ENCODE measurements at places on chromosomes 4 and X.

DNA sequence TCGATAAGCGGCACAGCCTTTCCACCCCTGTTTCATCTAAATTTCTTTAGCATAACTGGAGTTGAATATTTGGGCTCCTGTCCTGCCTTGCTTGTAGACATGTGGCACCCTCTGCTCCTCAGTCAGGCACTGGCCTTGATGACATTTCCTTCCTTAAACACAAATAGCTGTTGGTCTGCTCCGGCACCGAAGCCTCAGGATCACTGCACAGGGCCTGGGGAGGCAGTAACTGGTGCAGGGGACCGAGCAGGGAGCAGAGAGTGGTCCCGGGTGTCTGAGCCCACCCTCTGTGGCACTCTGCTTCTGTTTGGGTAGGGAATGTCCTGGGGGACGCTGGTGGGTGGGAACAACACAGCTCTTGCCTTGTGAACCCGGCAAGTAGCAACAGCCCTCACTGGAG is 13.6 kb downstream of the RGS12 start:
- no peak for DNase-seq

DNA sequence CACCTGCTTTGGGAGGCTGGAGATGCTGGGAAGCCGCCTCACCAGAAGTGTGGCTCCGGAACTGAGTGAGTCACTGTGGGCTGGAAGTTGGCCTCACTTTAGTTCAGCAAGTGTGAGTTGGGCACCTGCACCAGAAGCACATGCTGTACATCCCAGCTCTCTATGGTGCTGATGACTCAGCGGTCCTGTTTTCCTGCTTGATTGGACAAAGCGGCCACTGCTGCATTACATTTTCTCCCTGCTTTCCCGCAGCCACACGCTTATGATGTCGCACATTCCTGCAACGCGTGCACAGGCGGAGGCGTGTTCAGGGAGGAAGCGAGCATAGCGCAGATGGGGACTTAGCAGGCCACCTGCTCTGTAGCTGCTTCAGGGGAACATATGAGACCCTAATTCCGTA is 26.7 kb upstream of the CLDN34 start:
- peak; percentile 45 for DNase-seq

DNA sequence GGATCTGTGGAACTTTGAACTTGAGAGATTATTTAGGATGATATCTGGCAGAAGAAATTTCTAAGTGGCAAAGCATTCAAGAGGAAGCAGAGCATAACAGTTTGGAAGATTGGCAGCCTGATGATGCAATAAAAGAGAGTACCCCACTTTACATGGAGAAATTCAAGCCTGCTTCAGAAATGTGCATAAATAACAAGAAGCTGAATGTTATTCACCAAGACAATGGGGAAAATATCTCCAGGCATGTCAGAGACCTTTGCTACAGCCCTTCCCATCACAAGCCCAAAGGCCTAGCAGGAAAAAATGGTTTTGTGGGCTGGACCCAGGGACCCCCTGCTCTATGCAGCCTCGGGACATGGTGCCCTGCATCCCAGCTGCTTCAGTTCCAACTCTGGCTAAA is 420.8 kb downstream of the DTHD1 start:
- no peak for DNase-seq

DNA sequence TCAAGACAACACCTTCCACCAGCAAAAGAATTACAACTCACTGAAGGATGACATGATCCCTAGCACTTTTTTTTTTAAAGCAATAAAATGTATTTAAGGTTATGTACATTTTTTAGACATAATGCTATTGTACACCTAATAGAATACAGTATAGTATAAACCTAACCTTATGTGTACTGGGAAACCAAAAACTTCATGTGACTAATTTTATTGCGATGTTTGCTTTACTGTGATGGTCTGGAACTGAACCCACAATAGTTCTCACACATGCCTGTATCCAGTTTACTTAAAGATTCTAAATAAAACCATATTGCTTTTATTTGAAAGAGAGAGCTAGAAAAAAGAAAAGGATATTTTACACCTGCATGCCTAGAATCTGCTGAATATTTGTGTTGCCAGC is 4.4 kb upstream of the STS start:
- DNase-seq = no peak

DNA sequence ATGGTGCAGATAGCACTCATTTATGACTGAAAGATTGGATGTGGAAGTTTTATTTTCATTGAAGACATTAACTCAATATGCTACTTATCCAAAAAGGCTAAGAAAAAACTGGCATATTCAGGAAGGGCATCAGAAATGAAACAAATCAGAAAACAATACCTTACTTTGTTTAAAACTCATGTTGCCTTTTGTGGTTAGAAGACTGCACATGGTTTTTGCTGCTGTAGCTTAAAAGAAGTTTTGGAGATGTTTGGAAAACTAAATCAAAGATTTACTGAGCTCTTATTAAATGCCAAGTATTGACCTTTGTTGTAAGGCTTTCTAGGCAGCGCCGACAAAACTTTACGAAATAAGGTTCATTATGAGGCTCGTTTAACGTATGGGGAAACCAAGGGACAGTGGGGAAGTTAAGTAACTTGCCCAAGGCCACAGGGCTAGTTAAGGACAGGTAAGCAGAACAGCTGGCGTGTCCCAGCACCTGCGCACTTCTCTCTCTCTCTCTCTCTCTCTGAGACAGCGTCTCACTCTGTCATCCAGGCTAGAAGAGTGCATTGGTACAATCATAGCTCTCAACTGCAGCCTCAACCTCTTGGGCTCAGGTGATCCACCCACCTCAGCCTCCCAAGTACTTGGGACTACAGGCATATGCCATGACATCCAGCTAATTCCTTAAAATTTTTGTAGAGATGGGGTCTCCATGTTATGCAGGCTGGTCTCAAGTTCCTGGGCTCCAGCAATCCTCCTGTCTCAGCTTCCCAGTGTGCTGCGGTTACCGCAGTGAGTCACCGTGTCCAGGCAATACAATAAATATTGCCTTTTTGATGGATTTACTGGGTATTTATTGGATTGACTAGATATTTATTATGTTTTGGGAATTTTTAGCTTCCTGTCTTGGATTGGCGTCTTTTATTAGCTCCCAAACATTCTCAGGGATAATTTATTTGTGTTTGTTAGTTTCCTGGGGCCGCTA is 16.1 kb downstream of the LRP2BP start:
- DNase-seq = no peak

- no peak for DNase-seq
These were observed 4.9 kb downstream of the UGT8 start for GRCh38 chr4:114603497-114603896.

DNA sequence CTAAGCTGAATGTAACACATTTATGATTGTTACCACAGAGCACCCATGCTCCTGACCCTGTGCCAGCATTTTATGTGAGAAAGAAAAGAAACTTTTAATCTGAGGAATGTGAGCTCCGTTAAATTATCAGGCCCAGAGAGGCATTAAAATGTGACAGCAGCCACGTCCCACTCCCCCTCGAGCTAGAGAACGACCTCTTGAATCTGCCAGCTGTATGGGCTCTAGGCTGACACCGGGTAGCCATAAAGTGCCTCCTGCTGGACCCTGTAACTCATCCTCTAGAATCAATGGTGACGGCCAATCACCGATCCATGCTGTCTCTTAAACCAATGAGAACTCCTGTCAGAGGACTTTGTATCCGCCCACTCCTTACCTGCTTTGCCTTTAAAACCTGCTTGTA is 110.2 kb upstream of the ADRA2C start:
- DNase-seq = no peak

GRCh38 chrX:136147315-136147901 is at the start of gene FHL1:
FHL1 (plus strand) TSS chrX:136147533.
- peak; percentile 39 for DNase-seq

GRCh38 chr4:114043116-114043515 is 63.7 kb upstream of the ARSJ start:
- DNase-seq = no peak

DNA sequence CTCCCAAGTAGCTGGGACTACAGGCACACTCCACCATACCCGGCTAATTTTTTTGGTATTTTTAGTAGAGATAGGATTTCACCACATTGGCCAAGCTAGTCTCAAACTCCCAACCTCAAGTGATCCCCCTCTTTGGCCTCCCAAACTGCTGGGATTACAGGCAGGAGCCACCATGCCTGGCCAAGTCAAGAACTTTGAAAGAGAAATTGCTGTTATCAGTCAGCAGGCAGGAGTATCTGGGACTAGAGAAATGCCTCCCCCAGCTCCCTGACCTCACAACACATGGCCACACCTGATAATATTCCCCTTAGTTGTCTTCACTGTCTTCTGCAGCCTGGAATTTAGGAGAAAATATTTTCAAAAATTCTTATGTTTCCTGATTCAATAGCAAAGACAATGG is 7.4 kb downstream of the TXK start:
- no peak for DNase-seq

GRCh38 chrX:107826238-107827029 is 768 bp downstream of the MID2 start:
- DNase-seq = peak; percentile 48

DNA sequence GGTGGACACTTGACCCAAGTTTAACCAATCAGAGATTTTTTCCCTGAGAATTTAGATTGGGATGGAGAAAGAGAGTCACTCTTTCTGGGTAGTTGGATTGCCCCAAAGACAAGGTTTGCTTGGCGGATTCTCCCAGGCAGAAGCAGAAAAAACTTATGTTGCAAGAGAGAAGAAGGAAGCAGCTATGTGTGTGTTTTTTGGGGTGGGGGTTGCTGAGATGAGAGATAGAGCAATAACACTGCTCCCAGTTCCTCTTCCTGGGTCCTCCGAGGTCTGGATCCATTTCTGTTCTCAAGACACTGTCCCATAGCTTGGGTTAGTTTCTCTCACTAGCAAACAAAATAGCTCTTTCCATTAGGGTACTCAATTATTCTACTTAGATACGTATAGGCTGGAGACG is 222.1 kb downstream of the STIM2 start:
- no peak for DNase-seq

GRCh38 chr4:37758226-37758625 is 68.3 kb upstream of the PGM2 start:
- peak; percentile 65 for DNase-seq

DNA sequence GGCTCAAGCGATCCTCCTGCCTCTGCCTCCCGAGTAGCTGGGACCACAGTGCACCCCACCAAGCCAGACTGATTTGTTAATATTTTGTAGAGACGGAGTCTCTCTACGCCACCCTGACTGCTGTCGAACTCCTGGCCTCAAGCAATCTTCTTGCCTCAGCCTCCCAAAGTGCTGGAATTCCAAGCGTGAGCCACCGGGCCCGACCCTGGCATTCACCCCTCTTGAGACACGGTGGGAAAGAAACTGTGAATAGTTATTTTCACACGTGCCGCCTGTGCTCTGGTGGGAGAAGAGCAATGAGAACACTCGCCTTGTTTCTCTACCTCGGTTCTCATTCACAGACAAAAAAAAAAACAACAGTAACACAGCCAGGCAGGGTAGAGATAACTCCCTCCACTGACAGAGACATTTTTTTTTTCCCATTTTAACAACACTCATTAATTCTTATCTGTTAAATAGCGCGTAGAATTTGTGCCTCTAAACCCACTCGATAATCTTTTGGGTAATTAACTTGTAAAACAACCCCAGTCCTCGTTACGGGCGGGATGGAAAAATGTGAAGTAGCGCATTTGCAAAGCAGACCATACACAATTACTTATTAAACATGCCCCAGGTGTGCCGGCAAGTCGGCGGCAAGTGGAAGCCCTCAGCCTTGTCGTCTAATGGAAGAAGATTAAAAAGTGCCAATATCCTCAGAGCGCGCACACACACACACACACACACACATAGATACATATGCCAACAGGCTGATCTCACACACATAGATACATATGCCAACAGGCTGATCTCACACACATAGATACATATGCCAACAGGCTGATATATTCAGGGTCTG is 103.3 kb downstream of the DHRSX start:
- peak; percentile 4 for DNase-seq

- DNase-seq = no peak
These were observed 63.4 kb upstream of the ENPEP start for GRCh38 chr4:110412354-110413065.

GRCh38 chrX:43527801-43528200 is 128.3 kb upstream of the MAOA start:
- no peak for DNase-seq

- DNase-seq = no peak
These were observed 33.9 kb downstream of the PDK3 start for GRCh38 chrX:24498975-24499374.

- DNase-seq = no peak
These were observed 804.9 kb downstream of the RAB28 start for GRCh38 chr4:12679217-12679616.

DNA sequence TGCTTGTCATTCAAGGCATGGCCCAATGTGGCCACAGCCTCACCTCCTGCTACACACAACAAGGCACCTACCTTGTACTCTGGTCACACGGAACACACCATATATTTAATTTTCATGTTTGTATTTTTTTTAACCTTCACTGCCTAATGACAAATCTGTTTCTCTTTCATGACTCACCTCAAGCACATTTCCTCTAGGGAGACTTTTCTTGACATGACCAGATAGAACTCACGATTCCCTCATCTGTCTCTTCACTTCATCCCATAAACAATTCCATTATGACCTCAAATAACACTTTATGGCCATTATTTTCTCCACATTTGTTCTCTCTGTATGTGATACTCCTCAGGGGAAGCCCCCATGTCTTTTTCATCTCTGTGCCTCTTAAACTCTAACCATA is 11.1 kb downstream of the DRP2 start:
- peak; percentile 44 for DNase-seq

DNA sequence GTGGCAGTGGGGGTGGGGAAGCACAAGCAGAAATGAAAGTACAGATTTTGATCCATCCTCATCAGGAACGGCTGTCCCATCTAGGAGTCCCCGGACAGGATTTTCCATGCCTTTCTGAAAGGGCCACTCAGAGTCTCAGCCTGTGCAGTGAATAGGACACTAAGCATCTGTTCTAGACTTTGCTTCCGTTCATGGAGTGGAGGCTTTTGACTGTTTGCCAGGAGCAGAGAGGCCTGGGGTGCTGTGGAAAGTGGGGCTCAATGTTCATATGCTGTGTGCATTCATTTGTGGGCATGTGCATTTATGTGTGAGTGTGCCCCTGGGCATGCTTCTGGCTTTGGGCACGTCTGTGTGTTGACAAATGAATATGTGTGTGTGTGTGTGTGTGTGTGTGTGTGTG is 25.6 kb upstream of the MAMLD1 start:
- DNase-seq = no peak

GRCh38 chrX:69995362-69996112 is 54.2 kb downstream of the AWAT2 start:
- no peak for DNase-seq

GRCh38 chr4:95288552-95288951 is 260.2 kb downstream of the UNC5C start:
- DNase-seq = no peak

- DNase-seq = no peak
These were observed 56.3 kb downstream of the SHISA3 start for GRCh38 chr4:42453612-42454011.

DNA sequence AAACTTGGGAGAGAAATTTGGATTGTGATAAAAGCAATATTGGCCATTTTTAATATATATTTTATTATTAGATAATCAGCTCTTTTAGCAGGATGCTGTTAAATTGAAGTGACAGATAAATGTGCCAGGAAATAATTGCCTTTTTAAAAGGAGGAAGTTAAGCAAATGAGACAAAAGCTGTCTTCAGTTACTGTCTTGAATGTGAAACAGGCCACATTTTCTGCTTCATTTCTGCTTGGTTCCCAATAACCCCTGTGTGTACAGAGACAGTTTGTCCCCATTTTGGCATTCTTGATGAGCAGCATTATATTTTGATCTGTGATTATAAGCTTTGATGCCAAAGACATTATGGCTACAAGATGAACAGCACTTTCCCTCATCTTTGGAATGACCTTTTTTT is 953 bp downstream of the EPGN start:
- DNase-seq = no peak

GRCh38 chr4:2925931-2926860 is 37.0 kb downstream of the NOP14 start:
- no peak for DNase-seq

GRCh38 chr4:36081185-36081584 is 163.1 kb downstream of the ARAP2 start:
- DNase-seq = no peak

All from fibroblast of skin of abdomen (primary cell).